ENCODE measurements at places on chromosomes 7 and 10.
A peak's percentile ranks its signal among the peaks of the same experiment; 100 is the strongest.

DNA sequence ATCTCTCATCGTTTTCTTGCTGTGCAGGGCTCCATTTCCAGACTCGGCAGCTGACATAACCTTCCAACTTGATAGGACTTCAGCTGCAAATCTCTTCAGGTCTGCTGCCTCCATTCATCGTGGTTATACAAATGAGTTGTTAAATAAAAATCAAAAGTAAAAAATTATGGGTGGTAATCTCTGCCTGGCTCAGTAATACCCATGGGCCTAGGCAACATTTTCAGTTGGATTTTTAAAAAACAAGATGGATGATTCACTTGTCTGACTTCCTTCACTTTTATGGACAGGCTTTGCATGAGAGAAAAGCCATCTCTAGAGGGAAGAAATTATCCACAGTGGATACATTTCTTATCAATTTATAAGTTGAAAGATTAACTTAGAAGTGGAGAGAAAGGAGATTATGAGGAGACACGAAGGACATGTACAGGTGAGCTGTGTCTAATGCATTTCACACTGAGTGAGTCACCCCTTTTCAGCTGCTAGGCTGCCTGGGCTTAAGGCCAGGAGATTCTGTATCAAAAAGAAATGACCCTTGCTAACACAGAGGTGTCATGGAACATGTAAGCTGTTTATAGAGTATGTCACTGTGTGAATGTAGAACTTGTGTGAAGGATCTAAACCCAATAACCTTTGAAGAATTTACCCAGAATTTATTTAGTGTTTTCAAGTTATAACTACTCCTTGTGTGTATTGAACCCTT is 495.1 kb downstream of the AUTS2 start:
- DNase-seq = no peak

GRCh38 chr10:3891396-3891795 is 106.4 kb upstream of the KLF6 start:
- DNase-seq = no peak

DNA sequence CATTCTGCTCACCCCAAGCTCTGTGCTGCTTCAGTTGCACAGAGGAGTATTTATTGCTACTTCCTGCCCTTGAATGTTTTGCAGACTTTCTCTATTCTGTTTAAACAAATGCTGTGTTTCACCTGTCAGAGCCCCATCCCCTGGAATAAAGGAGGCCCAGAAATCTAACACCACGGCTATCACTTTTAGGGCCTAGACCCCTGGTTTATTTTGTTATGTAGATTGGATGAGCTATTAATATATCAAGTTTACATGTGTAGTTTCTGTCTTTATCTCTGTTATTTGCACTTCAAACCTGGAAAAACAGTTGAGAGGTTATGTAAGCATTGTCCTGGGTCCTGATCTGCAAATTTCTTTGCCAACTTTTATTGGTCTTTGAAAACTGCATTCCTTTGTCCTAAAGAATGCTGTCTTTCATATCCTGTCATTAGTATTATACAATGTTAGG is 630.1 kb downstream of the PARD3 start:
- no peak for DNase-seq

- DNase-seq = peak; percentile 98
These were observed at the start of gene GOT1 for GRCh38 chr10:99430451-99431189. GOT1 (minus strand) TSS chr10:99430624; CDS start chr10:99430565, 59 bp downstream.

DNA sequence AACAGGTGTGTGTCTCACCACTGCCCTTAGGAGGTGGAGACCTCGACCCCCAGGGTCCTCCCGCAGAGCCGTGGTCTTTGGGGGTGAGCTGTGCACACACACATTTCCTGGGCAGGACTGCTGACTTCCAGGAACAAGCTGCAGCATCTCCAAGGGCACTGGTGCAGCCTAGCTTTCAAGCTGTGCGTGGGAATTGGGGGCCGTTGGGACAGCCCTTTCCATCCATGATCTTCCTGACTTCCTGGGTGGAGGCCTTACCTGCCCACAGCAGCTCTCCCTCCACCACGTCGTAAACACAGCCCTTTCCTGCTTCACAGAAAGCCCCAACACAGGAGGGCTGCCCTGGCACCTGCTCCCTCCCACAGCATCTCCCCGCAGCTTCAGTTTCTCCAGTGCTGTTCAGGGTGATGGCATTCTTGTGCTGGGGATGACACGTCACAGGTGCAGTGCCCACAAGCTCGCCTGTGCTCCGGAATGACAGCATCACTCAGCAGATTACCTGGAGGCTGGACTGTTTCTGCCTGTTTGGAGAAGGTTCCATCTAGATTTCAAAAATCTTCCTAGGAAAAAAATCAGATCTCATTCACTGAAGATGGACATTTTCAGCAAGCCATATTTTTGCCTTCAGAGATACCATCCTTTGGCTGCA is 208.0 kb upstream of the PPP2R2D start:
- no peak for DNase-seq

DNA sequence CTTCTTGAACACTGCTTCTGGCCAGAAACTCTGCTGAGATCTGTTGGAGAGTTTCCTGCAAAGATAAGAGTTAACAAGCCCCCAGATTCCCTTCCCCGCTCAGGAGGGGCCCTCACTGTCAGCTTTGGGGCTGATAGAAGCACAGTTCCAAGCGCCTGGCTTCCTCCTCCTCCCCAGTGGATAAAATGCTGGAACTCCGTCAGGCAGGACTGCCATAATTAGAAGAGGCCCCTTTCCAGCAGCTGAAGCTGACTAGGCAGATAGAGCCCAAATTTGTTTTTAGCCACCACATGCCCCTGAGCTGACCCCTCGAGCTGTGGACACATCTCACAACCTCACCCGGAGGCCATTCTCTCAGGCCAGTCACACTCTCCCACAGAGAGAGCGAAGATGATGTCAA is 89.4 kb downstream of the TBXAS1 start:
- no peak for DNase-seq

- no peak for DNase-seq
These were observed 1349.1 kb downstream of the XPNPEP1 start for GRCh38 chr10:108574233-108574632.

DNA sequence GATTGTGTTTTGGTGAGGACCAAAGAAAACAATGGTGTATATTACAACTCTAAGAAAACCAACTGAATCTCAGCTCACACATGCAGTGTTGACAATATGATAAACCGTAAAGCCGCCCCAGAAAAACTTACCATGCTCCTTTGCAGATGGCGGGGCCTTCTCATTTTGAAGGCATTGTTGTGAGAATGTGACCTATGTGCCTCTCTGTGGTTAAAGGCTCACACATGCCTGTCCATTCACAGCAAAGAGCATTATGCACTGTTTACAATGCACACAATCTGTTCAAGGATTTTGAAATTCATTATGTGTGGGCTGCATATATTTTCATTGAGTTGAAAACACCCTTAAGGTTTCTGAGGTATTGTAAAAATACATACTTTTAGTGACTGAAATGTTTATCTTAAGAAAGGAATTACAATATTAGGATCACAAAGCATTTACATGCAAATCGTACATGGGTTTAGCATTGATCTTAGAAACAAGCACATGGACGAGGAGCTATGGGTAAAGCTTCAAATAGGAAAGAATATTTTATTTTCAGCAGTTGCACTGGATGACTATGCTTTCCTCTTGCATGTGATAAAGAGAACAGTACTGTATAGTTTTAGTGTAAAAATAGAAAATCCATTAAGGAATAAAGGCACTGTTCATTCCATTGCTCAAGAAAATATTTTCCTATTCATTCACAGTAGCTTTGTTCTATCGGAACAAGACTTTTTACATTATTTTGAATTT is 334.3 kb downstream of the ARL4A start:
- no peak for DNase-seq

Measured in GM12864 (cell line).